ENCODE measurements at places on chromosomes 2 and 18. TPM values are rescaled to one million over a fixed set of nuclear protein-coding genes. Genes with fewer than 3 reads are reported as not detected.

DNA sequence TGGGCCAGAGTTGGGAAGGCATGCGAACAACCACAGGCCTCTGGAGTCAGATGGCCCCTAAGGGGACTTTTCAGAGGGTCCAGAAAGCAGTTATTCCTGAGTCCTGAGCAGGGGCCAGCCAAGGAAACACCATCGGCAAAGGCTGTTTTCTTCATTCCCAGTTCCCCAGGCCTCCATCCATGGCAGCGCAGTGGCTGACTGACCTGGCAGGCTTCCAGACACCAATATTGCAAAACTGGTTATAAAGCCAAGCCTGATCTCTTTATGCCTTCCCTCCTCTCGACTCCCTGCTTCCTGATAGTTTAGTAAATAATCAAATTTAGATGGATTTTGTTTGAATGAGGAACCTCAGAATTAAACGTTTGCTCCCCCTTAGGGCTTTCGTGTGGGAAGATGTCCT lies 133.4 kb upstream of the ITGA6 start:
- no peaks in the 10 kb centered on the region for H3K4me1 ChIP-seq
- no peak overlapping the region for H3K4me3 ChIP-seq
- no peak overlapping the region for H3K27ac ChIP-seq
- DNase-seq = no peak
- H3K36me3 ChIP-seq = no peaks in the 10 kb centered on the region

PLCL1 gene
- 2.0 TPM for total RNA-seq

GRCh38 chr2:228474466-228474865 lies 293.0 kb upstream of the SPHKAP start:
- no peaks in the 10 kb centered on the region for H3K36me3 ChIP-seq
- H3K4me1 ChIP-seq = no peaks in the 10 kb centered on the region
- no peak overlapping the region for H3K27ac ChIP-seq
- no peak for DNase-seq
- H3K27me3 ChIP-seq = no peaks in the 10 kb centered on the region

- H3K4me1 ChIP-seq = peaks cover 19% of the 10 kb centered on the region
- H3K27me3 ChIP-seq = peaks cover 5% of the 10 kb centered on the region
- no peak for DNase-seq
- H3K36me3 ChIP-seq = no peaks in the 10 kb centered on the region
- no peak overlapping the region for H3K4me3 ChIP-seq
Measured at GRCh38 chr2:157185476-157186227, 71.9 kb upstream of the GALNT5 start.

DNA sequence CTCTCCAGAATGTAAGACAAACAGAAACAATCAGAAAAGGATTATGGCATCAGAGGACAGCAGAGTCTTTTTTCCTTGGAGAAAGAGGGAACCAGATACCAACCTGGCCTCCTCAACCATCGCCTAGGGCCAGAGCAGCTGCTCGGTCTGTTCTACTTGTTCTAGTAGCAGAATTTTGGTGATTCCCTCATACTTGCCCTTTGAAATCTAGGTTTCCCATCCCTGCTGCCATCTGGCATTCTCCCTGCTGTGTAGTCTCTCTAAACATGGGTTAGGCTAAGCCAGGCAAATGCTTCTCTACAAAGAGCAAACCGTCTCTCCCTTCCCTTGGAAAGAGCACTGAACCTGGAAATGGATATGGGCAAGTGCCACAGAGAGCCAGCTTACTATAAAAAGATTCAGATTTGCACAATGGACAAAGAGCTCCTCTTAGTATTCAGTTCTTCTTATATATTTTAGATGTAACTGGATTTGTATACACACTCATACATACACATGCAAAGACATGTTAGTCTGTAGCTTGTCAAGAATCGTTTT lies 208.6 kb upstream of the ST6GAL2 start:
- H3K4me1 ChIP-seq = no peaks in the 10 kb centered on the region
- H3K4me3 ChIP-seq = no peak overlapping the region
- no peaks in the 10 kb centered on the region for H3K36me3 ChIP-seq

- H3K4me1 ChIP-seq = no peaks in the 10 kb centered on the region
- DNase-seq = no peak
- no peaks in the 10 kb centered on the region for H3K36me3 ChIP-seq
- H3K27ac ChIP-seq = no peak overlapping the region
- peaks cover 7% of the 10 kb centered on the region for H3K27me3 ChIP-seq
- H3K4me3 ChIP-seq = no peak overlapping the region
Measured at GRCh38 chr2:182068811-182069210, 83.2 kb downstream of the PPP1R1C start.

GRCh38 chr2:99864561-99865553 lies 277.5 kb downstream of the AFF3 start:
- H3K36me3 ChIP-seq = no peaks in the 10 kb centered on the region
- H3K4me1 ChIP-seq = peaks cover 14% of the 10 kb centered on the region
- no peak overlapping the region for H3K27ac ChIP-seq
- H3K4me3 ChIP-seq = no peak overlapping the region
